ENCODE measurements at places on chromosomes 16 and 17. TPM values are rescaled to one million over a fixed set of nuclear protein-coding genes. Genes with fewer than 3 reads are reported as not detected.
A peak's percentile ranks its signal among the peaks of the same experiment; 100 is the strongest.

The ADAD2 gene
- polyA plus RNA-seq = 0.12 TPM

The CPPED1 gene
- polyA plus RNA-seq = 20.7 TPM

The DCAF7 gene
- 16.6 TPM for polyA plus RNA-seq

The OR4D1 gene
- polyA plus RNA-seq = not detected

The TIGD7 gene
- polyA plus RNA-seq = 10.9 TPM

The NHLRC4 gene
- 0.53 TPM for polyA plus RNA-seq

The CFAP119 gene
- 2.1 TPM for polyA plus RNA-seq

The CDRT4 gene
- 7.4 TPM for polyA plus RNA-seq

The CNTNAP1 gene
- 7.5 TPM for polyA plus RNA-seq

The WFIKKN2 gene
- polyA plus RNA-seq = 20.9 TPM

The TP53TG3B gene
- 0.38 TPM for polyA plus RNA-seq

The OR3A2 gene
- 0.41 TPM for polyA plus RNA-seq

The TEDC2 gene
- not detected for polyA plus RNA-seq

The IKZF3 gene
- 2.6 TPM for polyA plus RNA-seq

The FGF11 gene
- 0.25 TPM for polyA plus RNA-seq

The G6PC1 gene
- polyA plus RNA-seq = not detected

The ABCC3 gene
- 14.2 TPM for polyA plus RNA-seq

DNA sequence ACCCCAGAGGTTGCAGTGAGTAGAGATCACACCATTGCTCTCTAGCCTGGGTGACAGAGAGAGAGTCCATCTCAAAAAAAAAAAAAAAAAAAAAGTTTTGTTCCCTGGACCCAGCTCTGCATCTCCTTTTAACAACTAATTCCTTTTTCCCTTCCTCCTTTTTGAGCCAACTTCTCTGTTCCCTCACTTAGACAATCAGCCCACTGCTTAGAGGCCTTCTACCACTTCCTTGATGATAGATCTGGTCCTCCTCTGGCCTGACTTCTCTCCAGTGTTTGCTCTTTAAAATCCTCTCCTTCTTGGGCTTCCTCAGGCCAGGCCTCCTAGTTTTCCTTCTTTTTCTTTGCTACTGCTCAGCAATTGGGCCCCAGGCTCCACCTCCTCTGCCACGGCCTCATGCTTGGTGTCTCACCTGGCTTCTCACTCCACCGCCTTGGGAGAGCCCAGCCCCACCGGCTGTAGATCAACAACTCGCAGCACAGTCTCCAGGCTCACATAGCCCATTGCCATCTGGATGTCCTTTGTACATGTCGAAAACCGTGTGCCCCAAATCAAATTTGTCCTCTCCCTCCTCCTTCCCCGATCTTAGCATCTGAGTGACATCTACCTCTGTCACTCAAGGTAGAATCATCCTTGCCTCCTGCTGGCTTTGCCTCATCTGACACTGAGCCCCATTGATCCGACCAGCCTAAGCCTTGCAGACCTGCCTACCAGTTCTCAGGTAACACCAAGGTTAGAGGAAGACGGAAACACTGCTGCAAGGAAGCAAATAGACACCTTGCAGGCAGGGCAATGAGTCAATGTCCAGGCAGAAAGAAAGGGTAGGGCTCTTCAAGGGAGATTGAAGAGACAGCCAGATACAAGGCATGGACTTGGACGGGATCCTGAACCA is 17.4 kb downstream of the ARHGAP27 start:
- no peaks in the 10 kb centered on the region for H3K4me1 ChIP-seq
- H3K4me3 ChIP-seq = no peak overlapping the region
- no peak for DNase-seq
- H3K36me3 ChIP-seq = no peaks in the 10 kb centered on the region

DNA sequence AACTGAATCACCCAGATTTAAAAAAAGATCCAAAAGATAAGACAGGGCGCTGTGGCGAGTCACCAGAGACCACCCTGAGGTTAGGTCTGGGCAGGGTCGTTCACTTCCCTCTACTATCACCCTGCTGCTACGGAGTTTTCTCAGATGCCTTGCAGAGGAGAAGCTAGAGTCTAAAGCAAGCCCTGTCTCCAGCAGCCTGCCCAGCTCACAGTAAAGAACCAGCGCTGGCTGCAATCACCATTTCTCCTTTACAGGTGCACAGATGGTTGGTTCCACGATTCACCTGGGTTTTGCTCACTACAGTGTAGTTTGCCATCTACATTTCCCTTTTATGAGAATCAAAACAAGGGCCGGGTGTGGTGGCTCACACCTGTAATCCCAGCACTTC is 71.3 kb downstream of the SRCIN1 start:
- no peak overlapping the region for H3K4me3 ChIP-seq
- H3K4me1 ChIP-seq = no peaks in the 10 kb centered on the region
- no peak overlapping the region for H3K27ac ChIP-seq
- DNase-seq = no peak
- H3K36me3 ChIP-seq = no peaks in the 10 kb centered on the region

GRCh38 chr17:75980188-75981018 is 1.4 kb downstream of the TEN1 start:
- H3K4me3 ChIP-seq = peak overlapping the region; percentile 74
- DNase-seq = peak; percentile 33
- H3K4me1 ChIP-seq = peaks cover 1% of the 10 kb centered on the region
- no peaks in the 10 kb centered on the region for H3K36me3 ChIP-seq
- peak overlapping the region; percentile 98 for H3K27ac ChIP-seq

GRCh38 chr17:38653230-38653629 is 21.5 kb downstream of the EPOP start:
- no peaks in the 10 kb centered on the region for H3K36me3 ChIP-seq
- no peak overlapping the region for H3K27ac ChIP-seq
- H3K4me1 ChIP-seq = peaks cover 4% of the 10 kb centered on the region
- no peaks in the 10 kb centered on the region for H3K27me3 ChIP-seq
- H3K4me3 ChIP-seq = no peak overlapping the region

- no peaks in the 10 kb centered on the region for H3K4me1 ChIP-seq
- no peak overlapping the region for H3K27ac ChIP-seq
- H3K27me3 ChIP-seq = no peaks in the 10 kb centered on the region
- DNase-seq = no peak
- H3K4me3 ChIP-seq = no peak overlapping the region
Measured at GRCh38 chr17:44990994-44991393, 22.9 kb upstream of the C1QL1 start.

DNA sequence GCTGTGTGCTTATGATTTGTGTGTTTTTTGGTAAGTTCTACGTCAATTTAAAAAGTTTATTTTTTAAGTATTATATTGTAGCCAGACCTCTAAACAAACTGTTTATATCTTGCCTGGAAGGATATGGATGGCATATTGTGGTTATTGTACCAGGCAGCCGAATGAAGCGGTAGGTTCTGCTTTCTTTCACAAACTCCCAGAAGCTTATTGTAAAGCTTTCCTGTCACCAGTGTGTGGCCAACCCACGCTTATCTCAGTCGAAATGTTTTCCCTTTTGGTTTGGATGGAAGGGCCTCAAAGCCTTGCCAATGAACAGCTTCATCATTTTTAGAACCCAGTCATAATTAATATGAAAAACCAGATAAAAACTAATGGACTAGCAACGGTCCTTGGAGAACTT is 53.1 kb downstream of the CYB5B start:
- no peak for DNase-seq
- H3K4me1 ChIP-seq = no peaks in the 10 kb centered on the region

- no peaks in the 10 kb centered on the region for H3K27me3 ChIP-seq
- H3K4me1 ChIP-seq = no peaks in the 10 kb centered on the region
- no peaks in the 10 kb centered on the region for H3K36me3 ChIP-seq
- DNase-seq = peak; percentile 23
- H3K27ac ChIP-seq = no peak overlapping the region
Measured at GRCh38 chr16:85982563-85982939, 83.6 kb downstream of the IRF8 start.

GRCh38 chr17:79930062-79930876 is 91.0 kb upstream of the CBX4 start:
- no peak for DNase-seq
- peaks cover 4% of the 10 kb centered on the region for H3K4me1 ChIP-seq
- no peaks in the 10 kb centered on the region for H3K27me3 ChIP-seq
- no peak overlapping the region for H3K27ac ChIP-seq
- H3K36me3 ChIP-seq = no peaks in the 10 kb centered on the region

DNA sequence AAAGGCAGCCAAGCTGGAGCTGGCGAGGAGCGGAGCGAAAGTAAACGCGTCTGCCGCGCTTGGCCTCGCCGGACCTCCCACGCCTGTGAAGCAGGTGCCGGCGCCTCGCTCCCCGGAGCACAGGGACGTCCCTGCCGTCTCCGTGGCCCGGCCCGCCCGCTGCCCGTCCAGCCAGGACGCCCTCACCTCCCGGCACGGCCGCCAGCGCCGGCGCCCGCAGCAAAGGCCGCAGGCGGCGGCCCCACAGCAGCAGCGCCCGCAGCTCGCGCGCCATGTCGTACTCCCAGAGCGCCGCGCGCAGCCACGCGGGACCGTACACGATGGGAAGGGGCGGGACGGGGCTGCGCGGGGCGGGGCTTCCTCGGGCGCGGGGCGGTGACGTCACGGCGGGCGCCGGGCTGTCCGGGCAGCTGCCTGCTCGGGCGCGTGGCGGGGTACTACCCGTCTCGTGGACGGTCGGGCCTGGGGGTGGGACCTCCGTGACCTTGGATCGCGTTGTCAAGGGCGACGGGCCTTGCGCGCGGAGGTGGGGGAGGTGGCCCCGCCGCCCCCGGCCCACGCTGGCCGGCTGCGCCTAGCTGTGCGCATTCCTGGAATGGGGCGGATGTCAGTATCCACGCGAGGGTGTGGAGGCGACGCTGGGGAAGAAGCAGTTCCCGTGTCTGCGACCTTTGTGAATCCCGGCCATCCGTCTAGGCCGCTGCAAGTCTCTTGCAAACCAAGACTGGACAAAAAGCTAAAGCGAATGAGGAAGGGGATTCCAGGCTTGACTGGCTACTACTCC is at the start of gene TRAP1:
Gene TRAP1 (minus strand): TSS at position 290 of the 784 bp plus-strand sequence. CDS start 16 bp downstream, at position 274.
- peak within 1 kb of the TSS; percentile 55 for H3K27ac ChIP-seq
- H3K4me3 ChIP-seq = peak within 1 kb of the TSS; percentile 58
- H3K4me1 ChIP-seq = peaks cover 5% of the 10 kb centered on the region
- peak; percentile 94 for DNase-seq

DNA sequence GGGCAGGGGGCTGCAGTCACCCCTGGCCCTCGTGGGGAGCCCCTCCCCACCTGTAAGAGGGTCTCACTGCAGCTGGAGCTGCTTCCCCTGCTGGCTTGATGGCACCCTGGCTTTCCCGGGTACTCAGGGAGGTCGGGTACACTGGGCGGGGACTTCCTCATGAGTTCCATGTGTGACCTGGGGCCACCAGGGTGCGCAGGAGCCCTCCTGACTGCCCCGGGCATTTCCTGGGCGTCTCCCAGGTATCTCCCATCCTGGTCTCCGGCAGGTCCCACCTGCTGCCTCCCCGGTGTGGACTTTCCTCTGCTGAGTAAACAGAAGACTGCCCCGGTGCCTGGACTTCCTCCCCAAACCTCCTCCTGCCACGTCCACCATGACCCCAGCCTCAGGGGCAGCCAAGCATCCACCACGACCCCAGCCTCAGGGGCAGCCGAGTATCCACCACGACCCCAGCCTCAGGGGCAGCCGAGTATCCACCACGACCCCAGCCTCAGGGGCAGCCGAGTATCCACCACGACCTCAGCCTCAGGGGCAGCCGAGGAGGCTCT is 40.9 kb downstream of the CBFA2T3 start:
- H3K36me3 ChIP-seq = no peaks in the 10 kb centered on the region
- H3K4me3 ChIP-seq = no peak overlapping the region
- peaks cover 10% of the 10 kb centered on the region for H3K27me3 ChIP-seq
- no peak overlapping the region for H3K27ac ChIP-seq
- peaks cover 3% of the 10 kb centered on the region for H3K4me1 ChIP-seq
- DNase-seq = no peak

DNA sequence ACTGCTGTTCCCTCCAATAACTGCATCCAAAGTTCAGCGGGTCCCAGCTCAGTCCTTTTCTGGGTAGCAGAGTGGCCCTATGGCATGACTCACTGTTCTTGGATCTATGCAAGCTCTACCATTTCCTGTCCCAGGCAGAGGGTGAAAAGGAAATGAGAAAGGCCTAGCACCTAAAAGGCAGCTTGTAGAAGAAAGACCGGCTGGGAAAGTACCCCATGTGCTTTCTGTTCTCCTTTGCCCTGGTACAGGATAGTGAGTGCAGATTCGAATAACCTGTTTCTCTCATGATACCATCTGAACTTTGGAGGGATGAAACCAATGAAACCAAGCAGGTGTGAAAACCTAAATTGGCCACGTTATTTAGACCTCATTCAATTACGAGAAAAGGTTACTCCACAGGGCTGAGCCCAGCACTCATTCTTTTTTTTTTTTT is 12.7 kb upstream of the HASPIN start:
- no peak overlapping the region for H3K4me3 ChIP-seq
- H3K27ac ChIP-seq = no peak overlapping the region
- H3K27me3 ChIP-seq = no peaks in the 10 kb centered on the region
- no peak for DNase-seq

DNA sequence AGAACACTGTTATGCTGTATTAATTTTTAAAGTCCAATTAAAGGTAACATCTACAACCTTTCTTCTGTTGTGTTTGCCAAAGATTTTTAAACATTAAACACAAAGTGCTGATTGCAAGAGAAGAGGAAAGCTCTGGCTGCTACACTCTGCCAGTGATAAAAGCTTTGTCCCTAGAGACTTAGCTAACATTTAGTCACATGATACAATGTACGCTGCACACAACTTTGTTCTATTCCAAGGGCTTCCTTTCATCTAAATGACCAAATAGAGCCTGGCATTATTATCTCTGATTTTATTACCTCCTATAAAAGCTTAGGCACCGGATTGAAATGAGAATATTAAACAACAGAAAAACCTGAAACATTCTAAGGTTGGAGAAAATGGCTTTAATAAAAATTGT is 388.7 kb upstream of the PMFBP1 start:
- H3K27ac ChIP-seq = no peak overlapping the region
- H3K4me1 ChIP-seq = no peaks in the 10 kb centered on the region
- no peak for DNase-seq
- no peak overlapping the region for H3K4me3 ChIP-seq

DNA sequence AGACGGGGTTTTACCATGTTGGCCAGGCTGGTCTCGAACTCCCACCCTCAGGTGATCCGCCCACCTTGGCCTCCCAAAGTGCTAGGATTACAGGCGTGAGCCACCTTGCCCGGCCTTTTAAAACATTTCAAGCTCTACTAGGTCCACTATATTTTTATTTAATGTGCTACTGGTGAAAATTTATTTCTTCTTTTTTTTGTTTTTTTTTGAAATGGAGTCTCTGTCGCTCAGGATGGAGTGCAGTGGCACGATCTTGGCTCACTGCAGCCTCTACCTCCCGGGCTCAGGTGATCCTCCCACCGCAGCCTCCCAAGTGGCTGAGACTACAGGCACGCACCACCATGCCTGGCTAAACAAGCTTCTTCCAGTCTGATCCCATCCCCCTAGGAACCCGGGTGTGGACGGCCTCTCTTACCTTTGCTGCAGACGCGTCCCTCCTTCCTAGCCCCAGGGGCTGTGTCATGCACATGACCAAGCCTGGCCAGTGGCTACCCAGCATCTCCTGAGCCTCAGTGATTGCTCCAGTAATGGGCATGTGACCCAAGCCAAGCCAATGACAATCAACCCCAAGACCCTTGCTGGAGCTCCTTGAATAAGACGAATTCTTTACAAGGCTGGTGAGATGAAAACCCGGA is 40.1 kb upstream of the LITAF start:
- H3K4me1 ChIP-seq = peaks cover 3% of the 10 kb centered on the region
- no peak for DNase-seq

- H3K36me3 ChIP-seq = no peaks in the 10 kb centered on the region
- peaks cover 2% of the 10 kb centered on the region for H3K4me1 ChIP-seq
- no peak overlapping the region for H3K4me3 ChIP-seq
- no peaks in the 10 kb centered on the region for H3K27me3 ChIP-seq
- DNase-seq = no peak
- no peak overlapping the region for H3K27ac ChIP-seq
Measured at GRCh38 chr17:5434984-5435383, 4.0 kb downstream of the C1QBP start.

- no peak overlapping the region for H3K4me3 ChIP-seq
- DNase-seq = no peak
- no peak overlapping the region for H3K27ac ChIP-seq
- peaks cover under 1% of the 10 kb centered on the region for H3K4me1 ChIP-seq
- no peaks in the 10 kb centered on the region for H3K27me3 ChIP-seq
Measured at GRCh38 chr16:27230562-27231001, 27.3 kb downstream of the KDM8 start.
